8988T (cell line): ENCODE measurements at places on chromosomes 1 and 21.

- DNase-seq = no peak
Measured at GRCh38 chr1:100506217-100506616, 31.7 kb upstream of the GPR88 start.

DNA sequence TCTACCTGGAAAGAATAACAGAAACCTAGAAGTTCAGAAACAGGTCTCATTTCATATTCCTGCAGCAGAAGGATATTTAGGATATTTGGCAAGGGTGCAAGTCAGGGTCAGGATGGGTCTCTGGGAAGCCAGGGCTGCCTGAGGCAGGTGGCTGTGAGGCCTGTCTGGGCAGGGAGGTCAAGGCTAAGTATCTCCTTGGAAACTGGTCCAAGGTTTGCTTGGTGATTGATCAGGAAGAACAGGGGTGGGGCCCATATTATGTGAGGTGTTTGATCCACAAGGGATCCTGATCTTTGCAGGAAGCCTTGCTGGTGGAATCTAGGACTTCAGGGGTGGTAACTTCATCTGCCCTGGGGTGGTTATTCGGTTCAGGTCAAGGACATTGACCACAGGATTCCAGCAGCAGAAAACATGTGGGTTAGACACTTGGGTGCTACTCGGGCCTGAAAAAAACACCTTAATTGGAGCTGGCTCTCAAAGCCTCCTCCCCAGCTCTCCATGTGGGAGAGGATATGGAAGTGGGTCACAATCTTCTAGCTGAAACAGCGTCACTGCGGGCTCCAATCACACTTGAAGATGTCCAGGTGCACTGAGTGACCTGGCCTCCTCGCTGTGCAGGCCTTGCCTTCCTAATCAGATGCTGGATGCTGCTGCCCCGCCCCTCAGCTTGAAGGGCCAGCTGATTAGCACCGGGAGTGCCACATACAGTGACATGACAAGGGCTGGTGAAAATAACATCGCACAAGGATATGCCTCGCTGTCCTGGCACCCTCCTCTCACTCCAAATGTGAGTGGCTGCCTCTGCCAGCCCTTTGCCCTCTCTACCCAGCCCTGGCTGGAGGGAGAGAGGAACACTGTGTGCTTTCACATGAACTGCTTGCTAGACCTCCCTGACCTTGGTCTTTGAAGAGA lies 8.7 kb downstream of the CTNNBIP1 start:
- DNase-seq = no peak

DNA sequence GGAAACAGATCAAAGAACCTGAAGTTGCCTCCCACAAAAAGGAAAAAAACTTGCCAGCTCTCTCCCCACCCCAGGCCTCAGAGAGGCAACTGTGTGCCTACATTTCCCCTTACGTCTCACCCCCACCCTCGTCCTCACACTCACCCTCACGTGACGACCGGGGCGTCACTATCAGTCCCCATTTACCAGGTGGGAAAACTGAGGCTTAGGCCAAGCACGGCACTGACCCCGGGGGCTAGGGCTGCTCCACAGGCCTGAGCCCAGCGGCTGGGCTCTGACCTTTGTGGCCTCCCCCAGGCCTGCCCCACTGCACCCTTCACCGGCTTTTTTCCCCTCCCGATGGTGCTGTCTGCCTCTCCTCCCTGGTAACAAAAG lies 51.5 kb upstream of the RUNX3 start:
- no peak for DNase-seq

- DNase-seq = no peak
Measured at GRCh38 chr1:15957221-15958095, 18.4 kb downstream of the ZBTB17 start.

DNA sequence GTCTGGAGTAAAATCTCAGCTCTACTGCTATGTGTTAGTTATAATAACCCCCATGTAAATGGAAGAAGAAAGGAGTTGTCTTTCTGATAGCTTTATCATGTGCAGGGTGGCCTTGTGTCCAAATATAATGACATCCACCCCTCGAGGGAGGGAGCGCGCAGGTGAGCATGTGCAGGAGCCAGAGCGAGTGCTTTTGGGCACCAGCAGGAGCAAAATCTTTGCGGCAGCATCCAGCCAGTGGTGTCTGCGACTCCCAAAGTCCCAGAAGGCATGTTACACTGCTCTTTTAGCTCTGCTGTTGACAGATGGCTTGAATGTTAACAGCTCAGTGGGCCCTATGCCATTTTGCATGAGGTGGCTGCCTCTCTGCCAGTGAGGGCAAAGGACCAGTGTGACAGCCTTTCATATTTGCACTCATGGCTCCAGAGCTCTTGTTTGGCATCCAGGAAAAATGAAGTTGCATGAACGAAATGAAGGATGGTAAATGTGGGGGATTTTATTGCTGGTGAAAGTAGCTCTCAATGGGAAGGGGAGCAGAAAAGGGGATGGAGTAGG lies 146.7 kb downstream of the HMCN1 start:
- DNase-seq = no peak

DNA sequence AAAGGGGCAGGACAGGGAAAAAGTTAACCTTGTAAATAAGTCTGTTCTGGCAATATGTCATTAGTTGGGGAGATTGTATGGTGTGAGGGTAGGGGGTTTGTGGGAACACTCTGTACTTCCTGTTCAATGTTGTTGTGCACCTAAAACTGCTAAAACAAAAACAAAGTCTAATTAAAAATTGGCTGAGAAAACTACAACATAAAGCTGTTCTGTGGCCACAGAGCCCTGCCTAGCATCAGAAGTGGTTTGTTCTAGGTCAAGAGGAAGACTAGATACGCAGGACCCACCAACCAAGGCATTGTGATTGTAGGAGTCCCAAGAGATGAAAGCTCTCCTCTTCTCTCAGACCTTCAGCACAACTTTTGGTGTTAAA lies 81.0 kb upstream of the LRRC8D start:
- DNase-seq = no peak

DNA sequence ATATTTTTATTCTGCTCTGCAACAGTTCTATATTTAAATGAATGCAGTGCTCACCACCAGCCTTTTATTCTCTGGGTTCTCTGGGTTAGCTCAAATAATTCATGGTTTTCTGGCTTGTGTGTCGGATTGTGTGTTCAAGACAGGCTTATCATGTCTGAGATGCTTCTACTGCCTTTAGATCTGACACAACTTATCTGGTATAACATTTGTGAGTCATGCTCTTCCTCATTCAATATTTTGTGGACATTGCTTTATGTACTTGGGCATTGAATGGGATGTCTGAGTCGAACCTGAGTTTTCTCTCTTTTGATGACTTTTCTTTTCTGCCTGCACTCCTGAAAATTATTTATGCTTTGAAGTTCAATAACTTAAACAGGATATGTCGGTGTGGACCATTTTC lies 17.6 kb upstream of the PKP1 start:
- no peak for DNase-seq

DNA sequence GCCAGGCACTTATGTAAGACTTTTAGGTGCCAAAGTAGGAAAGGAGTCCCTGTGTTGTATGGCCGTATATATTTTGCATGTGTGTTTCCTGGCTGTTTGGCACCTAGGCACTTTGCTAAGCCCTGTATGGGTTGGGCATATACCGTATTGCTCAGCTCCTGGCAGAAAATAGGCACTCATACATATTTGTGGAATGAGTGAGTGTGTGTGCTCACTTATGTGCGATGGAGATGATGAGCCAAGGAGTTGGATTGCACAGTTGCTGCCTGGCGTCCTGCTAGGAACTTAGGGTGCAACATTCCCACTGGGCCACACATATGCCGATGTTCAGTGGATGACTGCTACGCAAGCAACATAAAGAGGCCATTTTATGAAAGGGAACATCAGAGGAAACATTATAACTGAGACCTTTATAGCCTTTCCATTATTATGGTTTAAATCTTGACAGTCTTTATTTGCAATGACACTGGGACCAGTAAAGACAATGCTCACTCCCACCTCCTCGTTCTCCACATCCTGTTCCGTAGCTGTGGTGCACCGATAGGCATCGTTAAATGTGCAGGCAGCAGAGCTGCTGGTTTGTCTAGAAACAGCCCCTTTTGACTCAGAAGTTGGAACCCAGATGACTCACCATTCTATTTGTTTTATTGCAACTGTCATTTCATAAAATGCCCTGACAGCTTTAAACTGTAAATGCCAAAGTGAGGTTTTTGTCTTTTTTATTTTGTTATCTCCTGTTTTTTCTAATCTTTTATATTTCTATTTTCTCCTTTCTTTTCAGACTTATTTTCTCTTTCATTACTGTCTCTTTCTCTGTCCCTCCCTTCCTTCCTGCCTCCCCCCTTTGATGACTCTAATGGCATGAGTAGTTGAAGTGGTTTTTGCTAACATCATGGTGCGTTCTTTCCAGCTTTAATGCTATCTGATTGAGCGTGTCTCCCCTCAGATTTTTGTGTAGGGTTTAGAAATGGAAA lies 36.1 kb downstream of the PEX14 start:
- DNase-seq = no peak
